ENCODE measurements at places on chromosomes 2 and 18.

DNA sequence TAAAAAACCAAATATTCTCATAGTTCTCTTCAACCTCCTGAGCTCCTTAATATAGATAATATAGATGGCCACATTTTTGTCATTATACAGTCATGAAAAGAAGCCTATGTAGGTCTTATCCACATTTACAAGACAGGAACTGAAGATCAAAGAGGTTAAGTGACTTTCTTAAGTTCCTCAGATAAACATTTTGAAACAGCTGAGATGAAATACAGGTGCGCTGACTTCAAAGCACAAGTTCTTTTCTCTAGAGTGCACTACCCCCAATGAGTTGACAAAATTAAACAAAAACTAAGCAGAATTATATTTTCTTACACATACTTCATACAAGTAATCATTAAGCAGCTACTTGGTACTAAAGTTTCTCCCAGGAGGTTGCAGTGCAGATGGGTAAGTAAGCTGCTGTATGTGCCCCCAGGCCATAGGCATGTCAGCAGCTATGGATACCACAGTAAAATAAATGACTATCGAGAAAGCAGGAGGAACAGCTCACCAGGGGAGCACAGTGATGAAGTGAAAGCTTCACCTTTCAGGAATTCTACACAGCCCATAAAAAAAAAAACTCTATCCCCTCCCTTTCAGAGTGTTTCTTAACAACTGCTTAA is 199.8 kb downstream of the DPP10 start:
- H3K4me1 ChIP-seq = no peaks in the 10 kb centered on the region
- DNase-seq = no peak
- no peak overlapping the region for H3K27ac ChIP-seq
- no peak overlapping the region for H3K4me3 ChIP-seq
- no peaks in the 10 kb centered on the region for H3K36me3 ChIP-seq
- H3K27me3 ChIP-seq = no peaks in the 10 kb centered on the region

- H3K4me3 ChIP-seq = no peak overlapping the region
- H3K36me3 ChIP-seq = no peaks in the 10 kb centered on the region
- no peak for DNase-seq
- no peaks in the 10 kb centered on the region for H3K27me3 ChIP-seq
- no peak overlapping the region for H3K27ac ChIP-seq
These were observed 385.3 kb downstream of the RBM43 start for GRCh38 chr2:150876251-150876950.

DNA sequence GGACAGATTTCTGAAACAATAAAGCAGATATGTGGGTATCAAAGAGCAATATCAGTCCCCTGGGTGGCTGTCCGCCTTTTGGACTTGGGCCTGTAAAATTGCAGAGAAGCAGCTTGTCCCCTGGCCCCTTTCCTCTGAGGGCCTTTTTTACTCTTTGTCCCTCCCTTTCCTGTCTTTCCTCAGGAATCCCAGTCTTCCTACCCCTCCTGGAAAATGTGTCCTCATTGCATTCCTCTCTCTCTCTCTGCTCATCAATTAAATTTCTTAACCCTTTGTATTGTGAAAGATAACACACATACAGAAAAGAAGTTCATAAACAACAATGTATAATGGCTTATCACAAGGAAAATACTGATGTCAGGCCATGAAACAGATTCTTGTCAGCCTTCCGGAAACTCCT is 3.0 kb upstream of the GRB14 start:
- H3K4me1 ChIP-seq = no peaks in the 10 kb centered on the region
- no peaks in the 10 kb centered on the region for H3K27me3 ChIP-seq
- H3K36me3 ChIP-seq = no peaks in the 10 kb centered on the region
- H3K4me3 ChIP-seq = no peak overlapping the region
- DNase-seq = no peak

GRCh38 chr18:78144669-78145068 is 834.9 kb upstream of the SALL3 start:
- H3K27me3 ChIP-seq = no peaks in the 10 kb centered on the region
- H3K27ac ChIP-seq = no peak overlapping the region
- DNase-seq = no peak
- H3K4me3 ChIP-seq = no peak overlapping the region

DNA sequence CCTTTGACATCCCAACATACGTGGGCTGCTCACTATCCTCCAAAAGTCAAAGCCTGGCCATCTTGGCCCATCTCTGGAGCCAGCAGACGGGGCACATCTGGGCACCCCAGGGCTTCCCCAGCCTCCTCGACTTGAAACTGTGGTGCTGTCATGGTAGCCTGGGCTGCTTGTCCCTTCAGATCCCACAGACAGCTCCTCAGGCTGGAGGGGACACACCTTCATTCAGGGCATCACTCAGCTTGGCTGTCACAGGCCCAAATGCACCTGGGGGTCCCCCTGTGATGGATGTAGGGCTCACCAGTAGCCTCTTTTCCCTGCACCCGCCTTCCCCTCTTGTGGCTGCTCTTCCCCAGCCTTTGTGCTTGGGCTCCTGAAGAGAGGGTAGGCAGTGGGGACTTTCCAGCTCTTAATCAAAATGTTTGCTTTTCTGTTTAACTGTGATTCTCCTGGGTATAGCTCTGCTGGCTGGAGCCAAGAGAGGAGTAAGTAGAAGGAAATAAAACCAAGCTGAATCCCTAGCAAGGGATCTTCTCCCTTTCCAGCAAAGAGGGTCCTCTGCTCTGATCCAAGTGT is 92.3 kb downstream of the GYPC start:
- no peaks in the 10 kb centered on the region for H3K4me1 ChIP-seq
- no peak for DNase-seq
- no peak overlapping the region for H3K4me3 ChIP-seq
- no peaks in the 10 kb centered on the region for H3K36me3 ChIP-seq
- no peak overlapping the region for H3K27ac ChIP-seq

GRCh38 chr2:113053666-113054065 is 999 bp upstream of the IL36B start:
- peak overlapping the region; percentile 11 for H3K27ac ChIP-seq
- H3K36me3 ChIP-seq = no peaks in the 10 kb centered on the region
- H3K4me3 ChIP-seq = no peak overlapping the region
- H3K4me1 ChIP-seq = no peaks in the 10 kb centered on the region
- DNase-seq = no peak

All from esophagus squamous epithelium (tissue), 5 donors.